ENCODE measurements at places on chromosomes 6 and 20.

DNA sequence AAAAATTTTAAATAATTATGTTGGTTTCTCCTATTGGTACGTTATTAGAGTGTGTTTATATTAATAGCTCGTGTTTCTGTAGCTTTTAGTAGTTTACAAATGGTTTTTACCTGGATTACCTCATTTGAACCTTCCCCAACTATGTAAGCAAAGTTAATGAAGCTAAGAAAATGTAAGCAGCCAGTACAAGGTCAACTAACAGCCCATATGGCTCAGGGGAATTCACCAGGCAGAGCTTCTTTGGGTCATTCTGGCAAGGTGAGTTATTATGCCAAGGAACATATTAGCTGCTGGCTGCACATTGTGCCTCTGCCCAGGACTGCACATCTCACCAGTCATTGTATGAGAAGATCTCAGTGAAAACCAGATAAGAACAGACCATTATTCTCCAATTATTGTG lies 27.0 kb upstream of the MARCKS start:
- DNase-seq: no peak

DNA sequence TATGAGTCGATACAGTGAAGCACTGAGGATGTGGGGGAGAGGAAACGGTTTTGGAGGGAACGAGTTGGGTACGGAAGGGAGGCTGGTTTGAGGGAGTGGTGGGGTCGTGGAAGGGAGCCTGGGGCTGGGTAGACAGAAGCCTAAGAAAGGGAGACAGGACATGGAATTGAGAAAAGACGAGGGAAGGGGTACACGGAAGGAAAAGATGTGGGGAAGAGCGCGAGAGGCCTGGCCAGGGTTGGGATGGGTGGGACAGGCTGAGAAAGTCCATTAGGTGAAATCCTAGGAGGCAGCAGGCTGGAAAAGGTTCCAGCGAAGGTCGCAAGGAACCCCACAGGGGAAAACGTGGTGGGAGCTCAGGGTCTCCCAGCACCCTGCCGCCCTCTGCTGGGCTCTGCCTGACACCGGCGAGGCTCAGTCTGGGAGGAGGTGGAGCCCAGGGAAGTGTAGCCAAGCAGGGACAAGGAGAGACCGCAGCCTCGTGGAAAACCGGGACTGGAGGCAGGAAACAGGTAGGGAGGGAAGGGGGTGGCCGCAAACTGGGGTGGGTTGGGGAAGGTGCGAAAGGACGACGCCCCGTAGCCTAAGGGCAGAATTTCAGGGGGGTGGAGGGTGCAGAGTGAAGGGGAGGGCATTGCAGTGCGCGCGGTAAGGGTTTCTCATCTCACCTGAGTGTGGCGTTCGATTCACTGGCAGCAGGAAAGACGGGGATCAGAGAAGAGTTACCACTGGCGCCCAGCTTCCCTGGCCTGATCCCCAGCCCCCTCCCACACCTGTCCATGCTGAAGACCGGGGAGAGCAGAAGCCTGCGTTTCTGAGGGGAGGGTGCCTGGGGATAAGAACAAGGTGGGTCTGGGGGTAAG lies 4.3 kb downstream of the GABBR1 start:
- DNase-seq: peak; percentile 23

GRCh38 chr20:34473262-34473883 lies 42.8 kb upstream of the DYNLRB1 start:
- DNase-seq: no peak

GRCh38 chr20:11780765-11781369 lies 136.8 kb upstream of the BTBD3 start:
- no peak for DNase-seq

GRCh38 chr6:101326411-101326810 lies 67.1 kb upstream of the GRIK2 start:
- DNase-seq: no peak

- DNase-seq: no peak
Measured at GRCh38 chr6:34277763-34278112, 28.9 kb upstream of the SMIM29 start.

- DNase-seq: no peak
Measured at GRCh38 chr6:120960761-120961160, 373.5 kb downstream of the TBC1D32 start.

DNA sequence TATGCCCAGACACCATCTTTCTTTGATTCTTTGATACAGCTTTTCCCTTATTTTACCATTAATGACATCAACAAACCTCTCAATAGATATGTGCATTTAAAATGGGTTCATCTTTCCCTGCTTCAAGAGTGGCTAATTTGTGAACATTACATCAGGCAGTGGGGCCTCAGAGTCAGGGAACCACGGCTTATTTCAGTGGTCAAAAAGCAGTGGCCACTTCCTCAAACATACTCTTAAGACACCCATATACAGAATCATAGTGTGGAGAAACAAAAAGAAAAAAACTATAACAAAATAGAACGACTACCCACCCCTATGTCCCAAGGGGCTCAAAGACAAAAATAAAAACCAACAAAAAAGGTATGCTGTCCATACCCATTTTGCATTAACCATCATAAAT lies 12.9 kb downstream of the SALL4 start:
- no peak for DNase-seq

- DNase-seq: no peak
Measured at GRCh38 chr6:73803562-73804241, 107.7 kb downstream of the CD109 start.

DNA sequence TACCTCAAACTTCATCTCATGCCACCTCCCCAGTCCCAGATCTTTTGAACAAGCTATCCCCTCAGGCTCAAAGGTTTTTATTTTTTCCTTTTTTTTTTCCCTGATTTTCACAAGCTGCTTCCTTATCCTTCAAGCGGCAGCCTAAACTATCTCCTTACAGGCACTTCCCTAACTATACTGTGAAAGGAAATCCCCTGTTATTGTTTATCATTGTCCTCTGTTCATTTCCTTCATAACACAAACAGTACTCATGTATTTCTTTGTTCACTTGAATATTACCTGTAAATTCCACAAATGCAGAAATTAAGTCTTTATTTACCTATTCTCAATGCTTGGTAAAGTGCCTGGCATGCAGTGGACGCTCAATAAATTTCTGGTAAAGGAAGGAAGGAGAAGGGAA lies 48.9 kb downstream of the ME1 start:
- DNase-seq: no peak

- peak; percentile 33 for DNase-seq
Measured at GRCh38 chr20:59042151-59042795, at the start of gene PRELID3B. Gene PRELID3B (minus strand): TSS chr20:59042786. CDS start chr20:59042730, 56 bp downstream.

DNA sequence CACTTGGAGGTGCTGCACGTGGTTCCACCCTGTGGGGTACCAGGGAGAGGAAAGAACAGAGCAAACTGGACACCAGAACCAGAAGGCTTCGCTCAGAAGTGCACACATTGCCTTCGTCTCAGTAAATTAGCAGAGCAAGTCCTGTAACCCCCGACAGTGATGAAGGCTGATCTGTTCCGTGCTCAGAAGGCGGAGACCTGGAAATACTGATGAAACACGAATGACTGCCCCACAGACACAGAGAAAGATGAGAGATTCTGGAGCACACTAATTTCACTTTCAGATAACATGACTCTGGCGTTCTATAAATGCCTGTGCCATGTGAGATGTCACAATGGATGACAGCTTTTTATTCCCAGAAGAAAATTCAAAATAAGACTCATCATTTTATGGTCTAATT lies 44.2 kb upstream of the CCR6 start:
- no peak for DNase-seq

GRCh38 chr20:15253431-15253830 lies 916.0 kb upstream of the FLRT3 start:
- DNase-seq: no peak

DNA sequence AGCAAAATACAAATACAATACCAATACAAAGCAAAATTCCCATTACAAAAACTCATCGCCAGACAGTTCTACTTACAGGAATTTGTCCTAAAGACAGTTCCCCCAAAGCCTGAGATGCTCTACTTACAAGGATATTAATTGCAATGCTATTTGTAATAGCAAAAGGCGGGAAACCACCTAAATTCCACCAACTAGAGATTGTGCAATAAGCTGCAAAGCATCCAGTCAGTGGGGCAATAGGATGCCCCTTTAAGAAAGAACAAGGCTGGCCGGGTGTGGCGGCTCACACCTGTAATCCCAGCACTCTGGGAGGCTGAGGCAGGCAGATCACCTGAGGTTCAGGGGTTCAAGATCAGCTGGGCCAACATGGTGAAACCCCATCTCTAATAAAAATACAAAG lies 39.1 kb downstream of the FAM209B start:
- DNase-seq: no peak

- DNase-seq: no peak
Measured at GRCh38 chr6:24126586-24127192, 674 bp downstream of the NRSN1 start.

- DNase-seq: no peak
Measured at GRCh38 chr20:59672576-59672975, 68.2 kb downstream of the PHACTR3 start.

- DNase-seq: no peak
Measured at GRCh38 chr6:140977403-140977802, 1155.3 kb upstream of the GJE1 start.

DNA sequence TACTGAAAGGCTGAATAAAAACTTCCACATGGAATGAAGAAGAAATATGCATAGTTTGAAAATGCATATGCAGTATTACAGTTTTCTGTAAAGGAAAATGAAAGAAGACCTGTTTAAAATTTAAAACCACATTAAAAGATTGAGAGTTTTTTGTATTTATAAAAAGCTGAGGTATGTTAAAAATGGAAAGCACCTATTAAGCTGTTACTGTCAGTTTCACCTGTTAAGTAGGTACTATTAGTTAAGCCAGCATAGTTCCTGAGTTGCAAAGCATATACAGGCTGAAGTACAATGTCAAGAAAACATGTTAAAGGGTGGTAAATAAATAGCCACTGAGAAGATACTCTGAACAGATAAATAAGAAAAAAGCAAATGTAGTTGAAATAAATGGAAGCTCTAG lies 69.9 kb downstream of the ATXN1 start:
- no peak for DNase-seq

DNA sequence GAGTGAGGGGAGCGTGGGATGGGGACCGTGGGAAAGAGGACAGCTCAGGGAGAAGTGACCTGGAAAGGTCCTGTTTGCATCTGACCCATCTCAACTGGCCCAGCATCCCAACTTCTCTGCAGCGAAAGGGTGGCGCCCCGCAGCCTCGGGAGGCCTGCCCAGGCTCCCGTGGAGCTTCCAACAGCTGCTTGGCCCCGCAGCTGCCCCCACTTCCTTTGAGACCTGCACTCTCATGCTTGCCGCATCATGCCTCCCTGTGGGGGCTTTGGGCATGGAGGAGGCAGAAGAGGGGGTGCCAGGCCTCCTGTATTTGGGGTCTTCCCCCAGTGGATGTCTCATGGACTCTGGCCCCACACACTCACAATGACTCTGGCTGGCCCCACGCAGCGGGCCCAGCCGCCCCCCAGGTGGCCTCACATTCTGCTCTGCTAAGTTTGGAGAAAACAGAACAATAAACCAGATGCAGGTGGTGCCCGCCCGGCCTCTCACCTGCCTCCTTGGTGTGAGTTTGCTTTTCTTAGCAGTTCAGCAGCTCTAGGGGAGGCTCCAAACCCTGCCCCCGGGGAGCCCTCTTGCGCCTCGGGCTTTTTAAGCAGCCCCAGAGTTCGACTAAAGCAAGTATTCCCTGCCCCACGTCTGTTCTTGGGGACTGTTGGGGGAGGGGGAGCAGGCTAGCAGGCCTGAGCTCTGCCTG lies 40.7 kb downstream of the CPXM1 start:
- no peak for DNase-seq

- DNase-seq: no peak
Measured at GRCh38 chr20:56929606-56930005, 300.5 kb downstream of the TFAP2C start.

DNA sequence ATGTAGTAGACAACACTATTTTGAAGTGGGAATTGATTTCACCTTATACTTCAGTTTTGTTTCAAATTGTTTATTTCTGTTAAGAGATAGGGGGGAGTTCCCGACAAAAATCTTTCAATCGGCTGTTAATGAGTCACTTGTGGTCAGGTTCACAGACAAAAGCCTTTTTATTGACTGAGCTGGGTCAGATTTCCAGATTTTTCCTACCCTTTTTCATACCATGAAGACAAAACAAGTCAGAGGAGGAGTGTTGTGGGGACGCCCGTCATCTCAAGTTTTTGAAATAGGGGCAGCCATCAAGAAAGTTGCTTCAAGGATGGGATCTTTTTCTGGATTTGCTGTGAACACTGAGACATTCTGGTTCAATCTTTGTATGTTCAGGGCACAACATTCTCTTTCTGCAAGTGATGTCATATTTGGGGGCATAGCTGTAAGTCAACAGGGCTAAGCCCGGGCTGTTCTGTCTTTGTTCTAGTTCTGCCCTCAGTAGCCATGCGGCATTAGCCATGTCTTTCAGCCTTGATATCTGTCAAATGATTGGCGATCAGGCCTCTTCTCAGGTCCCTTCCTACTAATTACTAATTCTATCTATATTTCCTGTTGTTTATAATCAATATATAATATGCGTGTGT lies 496.0 kb upstream of the MARCKS start:
- no peak for DNase-seq

GRCh38 chr6:35776364-35777215 lies at the start of gene CLPSL2:
Gene CLPSL2 (plus strand): TSS chr6:35776598. CDS start chr6:35776619, 21 bp downstream.
- no peak for DNase-seq

- no peak for DNase-seq
Measured at GRCh38 chr6:83068616-83069015, 1.1 kb downstream of the DOP1A start.

DNA sequence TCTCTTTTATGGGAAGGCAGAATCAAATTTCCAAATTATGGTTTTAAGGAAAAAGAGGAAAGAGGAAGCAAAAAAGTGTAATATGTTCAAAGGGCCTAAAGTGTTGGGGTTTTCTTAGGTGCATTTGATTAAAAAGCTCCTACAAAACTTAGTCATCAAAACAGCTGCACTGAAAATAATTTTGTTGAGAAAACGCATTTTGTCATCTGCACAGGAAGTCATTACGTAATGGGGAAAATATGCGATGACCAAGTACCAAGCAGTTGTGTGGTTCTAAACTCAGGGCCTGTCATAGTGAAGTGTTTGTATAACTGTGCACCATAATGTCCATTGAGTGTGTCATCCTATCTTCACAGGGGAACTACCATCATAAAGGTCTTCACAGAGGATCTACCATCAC lies 15.6 kb downstream of the HAO1 start:
- DNase-seq: no peak

DNA sequence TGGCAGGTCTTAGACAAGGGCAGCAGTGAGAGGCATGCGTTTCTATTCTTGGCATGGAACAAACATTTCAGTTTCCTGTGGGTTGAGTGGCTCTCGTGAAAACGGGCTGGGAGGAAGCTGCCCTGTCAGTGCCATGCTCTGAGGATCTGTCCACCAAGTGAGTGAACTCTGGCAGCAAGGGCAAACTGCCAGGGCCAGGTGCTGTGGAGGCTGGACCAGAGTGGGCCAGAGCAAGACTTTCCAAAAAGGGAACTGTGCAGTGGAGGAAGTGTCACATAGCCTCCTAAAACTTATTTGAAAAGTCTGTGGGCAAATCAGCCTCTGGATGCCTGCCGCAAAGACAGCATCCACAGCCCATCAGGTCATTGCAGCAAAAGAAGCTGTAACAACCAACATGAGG lies 44.2 kb upstream of the TAB2 start:
- DNase-seq: no peak

GRCh38 chr6:15272562-15272961 lies 26.7 kb downstream of the JARID2 start:
- DNase-seq: no peak

GRCh38 chr6:137676888-137677287 lies 182.7 kb upstream of the OLIG3 start:
- DNase-seq: no peak

GRCh38 chr20:1802385-1803060 lies 92.7 kb upstream of the SIRPA start:
- no peak for DNase-seq

All from activated T-helper 2 cell treated with anti-CD3 and anti-CD28 coated beads, Interferon-gamma antibody, Interleukin-2, Interleukin-4, amounts not matched to agents 10 μg/mL and 5 μg/mL and 100 μg/mL, durations not matched to agents 14 hours and 24 hours and 36 hours (primary cell).